ELR (cell line): ENCODE measurements at places on chromosomes 6 and 20.

DNA sequence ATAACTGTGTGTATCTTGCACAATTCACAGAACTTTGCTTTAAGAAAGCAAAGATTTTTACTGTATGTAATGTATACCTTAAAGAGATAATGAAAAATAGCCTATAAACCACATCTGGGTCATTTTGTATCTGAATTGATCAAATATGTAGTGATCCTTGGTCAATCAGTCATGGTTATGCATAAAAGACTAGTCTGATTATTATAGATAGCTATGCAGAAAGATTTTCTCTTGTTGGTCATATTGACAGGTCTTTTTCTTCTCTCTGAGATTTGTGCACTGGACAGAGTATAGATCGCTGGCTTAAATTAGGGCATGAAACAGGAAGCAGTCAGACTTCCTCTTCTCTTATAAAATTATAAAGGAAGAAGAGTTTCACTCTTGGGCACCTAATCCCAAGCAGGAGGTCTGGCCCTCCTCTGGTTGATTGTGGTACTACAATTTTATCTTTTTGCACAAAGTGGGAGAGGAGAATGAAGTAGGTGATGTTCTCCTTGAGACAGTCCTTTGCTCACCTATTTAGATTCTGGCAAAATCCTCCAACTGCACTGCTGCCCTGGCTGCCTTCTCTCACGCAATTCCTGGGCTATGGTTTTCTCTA lies 380.9 kb upstream of the RGS17 start:
- DNase-seq, result peak; percentile 53

DNA sequence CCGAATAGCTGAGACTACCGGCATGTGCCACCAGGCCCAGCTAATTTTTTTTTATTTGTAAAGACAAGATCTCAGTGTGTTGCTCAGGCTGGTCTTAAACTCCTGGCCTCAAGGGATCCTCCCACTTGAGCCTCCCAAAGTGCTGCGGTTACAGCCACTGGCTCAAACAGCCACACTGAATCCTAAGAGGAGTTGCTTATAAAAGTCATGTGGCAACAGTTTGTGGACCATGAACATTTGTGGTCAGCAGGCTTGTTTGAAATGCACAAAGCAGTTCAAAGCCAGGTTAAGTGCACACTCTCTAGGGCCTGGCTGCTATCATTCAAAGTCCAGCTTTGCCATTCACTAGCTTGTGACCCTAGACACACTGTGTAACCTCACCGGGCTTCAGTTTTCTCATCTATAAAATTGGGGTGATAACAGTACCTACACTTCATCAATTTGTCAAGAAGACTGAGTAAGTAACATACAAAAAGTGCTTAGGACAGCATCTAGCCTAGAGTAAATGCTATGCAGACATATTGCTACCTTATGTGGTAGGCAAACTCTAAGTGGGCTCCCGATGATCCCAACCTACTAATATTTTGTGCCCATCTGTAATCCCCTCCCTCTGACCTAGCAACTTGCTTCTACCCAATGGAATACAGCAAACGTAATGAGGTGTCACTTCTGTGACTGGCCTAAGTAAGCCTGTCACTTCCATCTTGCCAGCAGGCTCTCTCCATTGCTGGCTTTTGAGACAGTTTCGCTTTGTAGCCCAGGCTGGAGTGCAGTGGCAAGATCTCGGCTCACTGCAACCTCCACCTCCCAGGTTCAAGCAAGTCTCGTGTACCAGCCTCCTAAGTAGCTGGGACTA lies 122.9 kb downstream of the ZMYND8 start:
- DNase-seq, result no peak

DNA sequence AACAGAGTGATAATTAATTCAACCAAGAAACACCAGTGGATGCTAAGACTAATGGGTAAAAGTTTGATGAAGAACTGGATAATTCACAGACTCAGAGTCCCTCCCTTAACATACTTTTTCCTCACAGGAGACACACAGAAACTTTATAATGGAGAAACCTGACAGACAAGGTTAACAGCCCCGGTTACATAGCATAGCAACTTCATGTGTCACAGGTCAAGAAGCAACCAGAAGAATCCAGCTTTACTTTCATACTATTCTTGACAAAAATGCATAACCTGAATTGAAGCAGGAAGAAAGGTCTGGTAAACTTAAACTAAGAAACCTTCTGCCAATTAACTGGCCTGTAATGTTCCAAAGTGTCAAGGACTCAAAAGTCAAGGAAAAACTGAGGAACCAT lies 375.9 kb downstream of the RNF144B start:
- DNase-seq, result no peak

GRCh38 chr20:23928788-23929187 lies 49.2 kb upstream of the CST5 start:
- DNase-seq, result no peak

DNA sequence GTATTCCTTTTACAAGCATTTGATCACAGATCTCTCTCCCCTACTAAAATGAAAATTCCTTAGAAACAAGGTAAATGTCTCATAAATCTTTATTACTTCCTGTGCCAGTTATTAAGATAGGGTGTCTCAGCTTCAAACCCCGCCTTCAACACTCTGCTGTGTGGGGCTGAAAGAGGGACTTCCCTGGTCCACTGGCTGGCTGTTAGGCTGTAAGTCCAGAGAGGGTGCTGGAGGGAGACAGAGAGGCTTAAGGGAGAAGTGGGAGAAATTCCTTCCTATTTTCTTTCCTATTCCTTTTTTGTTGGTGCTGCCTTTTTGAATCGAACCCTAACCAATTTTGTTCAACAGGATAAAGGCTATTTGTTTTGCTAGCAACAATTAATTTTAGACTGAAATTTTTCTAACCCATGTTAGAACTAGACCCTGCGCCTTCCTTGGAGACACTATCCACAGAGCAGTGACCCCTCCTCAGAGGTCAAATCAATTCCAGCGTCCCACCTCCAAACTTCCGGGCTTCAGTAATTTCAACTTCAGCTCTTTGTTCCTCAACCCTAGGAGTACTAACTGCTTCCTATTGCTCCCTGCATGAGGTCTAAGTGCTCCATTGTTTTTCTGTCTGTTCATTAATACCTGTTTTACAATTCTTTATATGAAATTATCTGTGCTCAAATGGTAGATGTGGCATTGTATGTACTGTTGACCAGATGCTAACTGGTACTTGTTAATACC lies 207.5 kb upstream of the OPRM1 start:
- DNase-seq, result no peak

- no peak for DNase-seq
These were observed 4.5 kb upstream of the EPB41L2 start for GRCh38 chr6:131067521-131067920.

GRCh38 chr6:130426066-130426721 lies 60.4 kb downstream of the TMEM200A start:
- DNase-seq, result peak; percentile 91

- peak; percentile 41 for DNase-seq
These were observed 122.3 kb downstream of the TBXT start for GRCh38 chr6:166045173-166045859.

GRCh38 chr6:132023490-132023889 lies 72.3 kb upstream of the CCN2 start:
- DNase-seq, result peak; percentile 10

- DNase-seq, result no peak
These were observed 105.1 kb upstream of the GPR6 start for GRCh38 chr6:109872968-109873545.

GRCh38 chr6:138909975-138910374 lies 78.1 kb downstream of the REPS1 start:
- DNase-seq, result no peak

GRCh38 chr6:26044140-26045064 lies 42.8 kb upstream of the HFE start:
- DNase-seq, result peak; percentile 72

GRCh38 chr20:51378171-51378928 lies 164.2 kb downstream of the NFATC2 start:
- no peak for DNase-seq

DNA sequence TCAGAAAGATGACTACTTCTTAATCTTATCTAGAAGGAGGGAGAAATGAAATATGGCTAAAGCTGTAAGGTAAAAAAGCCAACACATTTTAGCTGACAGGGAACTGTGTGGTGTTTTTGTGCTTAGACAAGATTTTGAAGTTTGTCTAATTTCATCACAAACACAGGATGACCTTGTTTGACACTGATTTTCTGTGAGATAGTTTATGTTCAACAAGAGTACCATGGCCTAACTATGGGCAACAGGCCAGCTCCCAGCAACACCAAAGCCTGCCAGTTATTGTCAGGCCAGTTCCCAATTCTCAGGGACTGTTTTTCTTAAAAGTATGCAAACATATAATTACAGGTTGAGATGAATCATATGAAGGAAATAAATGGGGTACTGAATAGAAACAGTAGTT lies 5.5 kb upstream of the ABCF1 start:
- no peak for DNase-seq
